ENCODE measurements at places on chromosomes 2 and 18.

GRCh38 chr18:13500869-13501542 is 225.4 kb downstream of the FAM210A start:
- peak; percentile 73 for DNase-seq

DNA sequence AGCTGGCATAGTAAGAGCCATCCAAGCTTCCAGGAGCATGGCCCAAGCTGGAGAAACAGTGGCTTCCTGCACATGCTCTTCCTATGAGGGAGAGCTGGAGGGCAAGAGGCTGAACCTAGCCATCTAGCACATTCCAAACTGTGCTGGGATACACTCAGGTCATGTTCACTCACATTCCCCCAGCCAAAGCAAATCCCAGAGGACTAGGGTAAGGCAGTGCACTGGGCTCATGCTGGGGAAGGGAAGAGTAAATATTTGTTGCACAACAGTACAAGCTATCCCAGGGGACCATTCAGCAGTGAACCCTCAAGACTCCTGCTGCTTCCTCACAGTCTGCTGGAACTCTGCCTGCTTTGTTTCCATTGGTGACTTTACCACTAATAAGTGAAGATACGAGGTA is 20.7 kb upstream of the GYPC start:
- DNase-seq = no peak

GRCh38 chr2:134712299-134712698 is 6.5 kb downstream of the TMEM163 start:
- DNase-seq = no peak

DNA sequence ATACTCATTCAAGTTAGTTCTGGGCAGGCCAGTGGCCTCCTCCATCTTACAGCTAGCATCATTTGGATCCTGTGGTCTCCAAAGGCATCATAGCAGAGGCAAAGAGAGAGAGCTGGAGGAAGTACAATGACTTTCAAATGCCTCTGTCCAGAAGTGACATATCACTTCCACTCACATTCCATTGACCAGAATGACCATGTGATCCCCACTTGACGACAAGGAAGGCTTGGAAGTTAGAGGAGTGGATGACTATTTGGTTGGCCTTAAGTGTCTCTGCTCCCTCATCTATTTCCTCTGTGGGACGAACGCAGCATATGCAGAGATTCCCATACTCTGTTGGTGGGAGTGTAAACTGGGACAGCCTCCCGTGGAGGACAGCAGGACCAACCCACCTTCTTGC is 27.8 kb upstream of the MLPH start:
- no peak for DNase-seq

GRCh38 chr18:48031641-48032040 is 101.2 kb upstream of the SMAD2 start:
- DNase-seq = no peak

DNA sequence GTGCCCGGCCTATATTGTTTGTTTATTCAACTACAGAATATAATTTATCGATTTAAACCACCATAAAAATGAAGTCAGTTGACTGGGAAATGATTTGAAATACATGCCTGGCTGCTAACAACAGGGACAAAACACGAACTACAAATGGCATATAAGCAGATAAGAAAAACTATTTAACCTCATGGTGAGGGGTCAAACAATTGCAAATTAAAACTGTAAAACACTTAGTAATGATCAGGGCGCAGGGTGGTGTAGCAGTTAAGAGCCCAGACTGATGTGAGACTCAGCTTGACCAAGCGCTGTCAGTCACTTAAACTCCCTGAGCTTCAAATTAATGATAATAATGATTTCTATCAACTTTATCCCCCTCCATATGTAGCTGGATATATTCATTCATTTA is 6.7 kb downstream of the MTHFD2 start:
- no peak for DNase-seq

GRCh38 chr2:234135750-234136221 is 85.3 kb downstream of the SPP2 start:
- DNase-seq = peak; percentile 24

GRCh38 chr2:8431446-8432125 is 250.3 kb upstream of the ID2 start:
- no peak for DNase-seq

- no peak for DNase-seq
These were observed 30.4 kb downstream of the KCNK3 start for GRCh38 chr2:26722911-26723310.

- no peak for DNase-seq
These were observed 14.8 kb upstream of the IMP4 start for GRCh38 chr2:130327703-130328527.

GRCh38 chr2:175180701-175181103 is 808 bp downstream of the ATP5MC3 start:
- no peak for DNase-seq

DNA sequence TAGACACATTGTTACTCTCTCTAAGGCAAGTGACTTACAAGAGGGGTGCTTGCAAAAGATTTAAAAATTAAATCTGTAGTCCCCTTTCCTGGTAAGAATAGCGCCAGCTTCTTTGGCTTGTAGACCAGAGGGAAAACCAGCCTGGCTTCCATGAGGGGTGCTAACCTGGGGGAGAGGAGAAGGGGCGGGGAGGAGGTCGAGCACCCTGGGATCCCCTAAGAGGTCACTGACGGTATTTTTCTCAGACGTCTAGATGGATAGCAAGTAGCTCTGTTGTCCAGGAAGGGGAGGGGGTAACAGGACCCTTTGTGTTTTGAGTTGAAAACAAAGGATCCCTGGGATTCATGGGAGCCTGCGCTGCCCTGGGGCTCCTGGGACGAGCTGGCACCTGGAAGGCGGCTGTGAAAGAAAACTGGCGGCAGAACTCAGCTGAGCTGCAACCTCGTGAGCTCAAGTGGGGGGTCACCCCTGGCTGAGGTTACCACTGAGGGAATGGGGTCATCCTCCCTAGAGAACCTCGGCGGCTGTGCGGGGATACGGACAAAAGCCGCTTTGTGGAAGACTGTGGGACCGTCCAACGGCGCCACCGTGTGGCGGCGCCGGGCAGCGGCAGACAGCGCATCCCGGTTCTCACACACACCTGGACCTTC is 37.8 kb upstream of the MRPL19 start:
- DNase-seq = no peak

- DNase-seq = no peak
These were observed 38.0 kb downstream of the KYNU start for GRCh38 chr2:142915502-142915901.

DNA sequence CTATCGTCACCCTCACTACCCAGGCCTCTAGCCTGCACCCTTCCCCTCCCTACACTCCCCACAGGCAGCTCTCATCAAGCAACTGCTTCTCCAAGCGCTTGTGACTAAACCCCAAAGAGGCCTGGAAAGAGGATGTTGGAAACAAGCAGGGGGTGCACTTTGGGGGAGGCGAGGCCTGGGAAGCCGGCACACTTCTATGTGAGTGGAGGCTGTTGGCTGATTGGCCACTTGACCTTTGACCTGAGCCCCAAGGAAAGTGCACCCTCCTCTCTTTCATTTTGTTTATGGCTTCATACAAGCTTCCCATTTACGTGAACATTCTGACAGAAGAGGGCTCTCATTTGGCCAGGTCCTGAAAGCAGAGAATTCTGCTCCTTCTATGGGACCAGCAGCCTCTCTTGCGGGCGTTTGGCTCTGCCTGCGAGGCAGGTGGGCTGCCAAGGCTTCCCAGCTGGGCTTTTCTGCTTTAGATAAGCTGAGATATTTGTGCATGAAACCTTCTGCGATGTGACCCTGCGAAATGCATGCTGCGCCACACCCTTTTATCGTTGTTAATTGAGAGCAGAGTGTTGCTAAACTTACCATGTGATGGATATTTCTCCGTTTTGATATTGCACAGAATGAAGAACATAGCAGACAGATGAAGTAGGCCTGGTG is 134.8 kb upstream of the NCK2 start:
- DNase-seq = no peak

- no peak for DNase-seq
These were observed 4.5 kb downstream of the RBMS1 start for GRCh38 chr2:160489111-160489510.

GRCh38 chr2:15010346-15010745 is 377.8 kb downstream of the LRATD1 start:
- DNase-seq = no peak

DNA sequence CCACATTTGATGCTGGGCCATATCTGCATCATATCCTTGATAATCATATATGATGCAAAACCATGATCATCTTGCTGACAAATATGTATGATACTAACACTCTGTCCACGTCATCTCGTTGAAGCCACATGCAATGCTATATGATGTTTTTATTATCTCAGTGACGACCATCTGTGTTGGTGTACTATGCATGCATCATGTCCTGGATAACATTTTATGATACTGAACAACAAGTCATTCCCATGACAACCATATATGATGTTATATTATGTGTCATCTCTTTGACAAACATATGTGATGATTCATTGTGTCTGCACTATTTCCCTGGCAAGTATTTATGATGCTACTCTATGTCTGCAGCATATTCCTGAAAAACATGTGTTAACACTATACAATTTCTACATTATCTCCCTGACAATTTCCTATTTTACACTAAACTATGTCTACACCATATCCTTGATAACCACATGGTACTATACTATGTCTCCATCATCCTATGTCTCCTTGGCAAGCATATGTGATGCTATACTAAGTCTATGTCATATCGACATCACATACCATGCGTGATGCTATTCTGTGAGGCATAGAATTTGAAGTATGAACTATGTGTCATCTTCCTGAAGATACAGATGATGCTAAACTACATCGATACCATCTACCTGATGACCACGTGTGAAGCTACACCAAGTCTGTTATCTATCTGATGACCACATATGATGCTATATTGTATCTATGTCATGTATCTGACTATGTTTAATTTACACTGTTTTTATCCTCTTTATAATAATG is 37.0 kb downstream of the DAW1 start:
- DNase-seq = no peak

GRCh38 chr2:46813680-46814079 is 101.9 kb downstream of the MCFD2 start:
- no peak for DNase-seq

GRCh38 chr2:229407170-229407569 is 136.1 kb upstream of the PID1 start:
- peak; percentile 93 for DNase-seq

DNA sequence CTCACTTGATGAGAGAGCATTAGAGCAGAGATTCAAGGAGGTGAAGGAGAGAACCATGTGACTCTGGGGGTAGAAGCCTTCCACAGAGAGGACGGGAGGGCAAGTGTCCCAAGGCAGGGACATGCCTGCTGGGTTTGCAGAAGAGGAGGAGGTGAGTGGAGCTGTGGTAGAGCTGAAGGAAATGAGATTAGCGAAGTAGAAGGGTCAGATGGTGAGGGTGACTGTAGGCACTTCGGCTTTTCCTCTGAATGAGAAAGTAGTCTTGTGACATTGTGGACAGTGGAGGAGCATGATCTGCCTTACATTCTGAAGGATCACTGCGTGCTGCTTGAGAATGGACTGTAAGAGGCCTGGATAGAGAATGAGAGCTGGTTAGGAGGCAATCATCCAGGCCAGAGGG is 126.0 kb downstream of the NXPH2 start:
- DNase-seq = no peak

GRCh38 chr2:52810460-52810859 is 957.1 kb upstream of the CHAC2 start:
- no peak for DNase-seq

- DNase-seq = no peak
These were observed 28.9 kb downstream of the NCKAP1 start for GRCh38 chr2:183009249-183009899.

- DNase-seq = no peak
These were observed 1.0 kb downstream of the PLEK start for GRCh38 chr2:68366083-68366560.

GRCh38 chr2:30871980-30872789 is 64.9 kb upstream of the CAPN13 start:
- DNase-seq = no peak

DNA sequence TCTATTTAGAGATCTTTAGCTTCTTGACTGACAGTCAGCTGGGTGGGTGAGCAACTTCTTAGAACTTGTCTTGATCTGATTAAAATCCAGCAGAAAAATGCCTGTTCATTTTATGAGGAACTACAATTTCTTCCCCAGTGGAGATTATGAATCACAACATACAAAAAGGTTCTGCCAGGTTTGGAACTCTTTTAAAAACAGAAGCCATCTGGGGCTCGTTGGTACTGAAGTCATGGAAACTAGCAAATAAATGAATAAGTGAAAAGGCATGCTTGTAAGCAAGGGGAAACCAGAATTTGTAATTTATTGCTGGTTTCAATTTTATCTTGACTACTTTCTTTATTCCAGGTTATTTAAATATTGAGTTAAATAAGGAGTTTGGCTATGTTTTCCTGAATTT is 767.4 kb downstream of the MBD2 start:
- DNase-seq = no peak

- no peak for DNase-seq
These were observed 12.4 kb downstream of the IL1F10 start for GRCh38 chr2:113080134-113080533.

DNA sequence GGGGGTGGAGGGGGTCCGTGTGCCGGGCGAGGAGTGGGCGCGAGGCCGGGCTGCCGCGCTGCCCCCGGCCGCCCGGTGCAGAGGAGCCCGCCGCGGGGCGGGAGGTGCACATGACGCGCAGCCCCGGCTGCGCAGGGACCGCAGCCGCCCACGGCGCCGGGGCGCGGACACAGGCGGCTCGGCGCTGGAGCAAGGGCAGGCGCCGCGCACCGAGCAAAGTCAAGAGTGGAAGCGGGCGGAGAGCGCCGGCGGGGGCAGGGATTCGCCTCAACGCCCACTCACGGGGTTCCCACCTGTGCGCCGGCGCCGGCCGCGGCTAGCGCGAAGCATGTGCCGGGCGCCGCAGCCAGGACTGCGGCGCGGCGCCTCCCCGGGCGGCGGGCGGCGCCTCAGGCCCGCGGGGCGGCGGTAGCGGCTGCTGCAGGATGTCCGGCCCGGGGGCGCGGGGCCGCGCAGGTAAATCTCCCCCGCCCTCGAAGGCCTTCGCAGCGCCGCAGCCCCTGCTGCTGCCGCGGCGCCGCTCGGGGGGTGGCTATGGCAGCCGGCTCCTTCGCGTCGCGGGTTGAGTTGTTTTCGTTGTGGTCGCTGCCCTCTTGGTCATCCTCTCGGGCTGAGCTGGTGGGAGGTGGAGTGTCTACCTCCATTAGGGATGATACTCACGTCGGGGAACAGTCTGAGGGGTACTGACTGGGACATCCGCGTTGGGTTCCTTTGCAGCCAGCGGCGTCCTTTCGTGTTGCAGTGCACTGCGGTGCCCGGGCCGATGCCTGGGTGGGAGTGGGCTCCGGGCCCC is 216.3 kb upstream of the DTNA start:
- no peak for DNase-seq

DNA sequence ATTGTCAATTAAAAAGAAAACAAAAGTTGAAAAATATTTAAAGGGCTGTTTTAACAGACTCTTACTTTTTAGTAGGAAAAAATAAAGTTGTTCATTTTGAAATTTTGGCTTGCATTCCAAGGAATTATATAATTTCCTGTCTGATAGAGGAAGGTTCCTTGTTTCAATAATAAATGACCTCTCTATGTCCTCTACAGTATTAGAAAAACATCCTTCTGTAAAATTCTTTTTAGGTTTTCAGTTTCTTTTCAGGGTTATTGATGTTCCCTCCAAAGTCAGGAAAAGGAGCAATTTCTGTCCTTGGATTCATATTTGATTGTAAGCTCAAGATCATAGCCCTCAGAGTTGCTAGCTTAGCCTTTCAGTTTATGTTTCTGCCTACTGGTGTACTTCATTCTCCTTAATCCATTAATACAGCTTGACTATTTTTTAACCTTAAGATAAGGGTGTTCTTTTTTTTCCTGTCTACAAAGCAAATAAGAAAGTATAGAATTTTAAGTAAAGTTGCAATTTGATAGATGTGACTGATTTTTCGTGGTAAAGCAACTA is 125.2 kb upstream of the COL3A1 start:
- DNase-seq = no peak
